ENCODE measurements at places on chromosomes 6 and 20.

DNA sequence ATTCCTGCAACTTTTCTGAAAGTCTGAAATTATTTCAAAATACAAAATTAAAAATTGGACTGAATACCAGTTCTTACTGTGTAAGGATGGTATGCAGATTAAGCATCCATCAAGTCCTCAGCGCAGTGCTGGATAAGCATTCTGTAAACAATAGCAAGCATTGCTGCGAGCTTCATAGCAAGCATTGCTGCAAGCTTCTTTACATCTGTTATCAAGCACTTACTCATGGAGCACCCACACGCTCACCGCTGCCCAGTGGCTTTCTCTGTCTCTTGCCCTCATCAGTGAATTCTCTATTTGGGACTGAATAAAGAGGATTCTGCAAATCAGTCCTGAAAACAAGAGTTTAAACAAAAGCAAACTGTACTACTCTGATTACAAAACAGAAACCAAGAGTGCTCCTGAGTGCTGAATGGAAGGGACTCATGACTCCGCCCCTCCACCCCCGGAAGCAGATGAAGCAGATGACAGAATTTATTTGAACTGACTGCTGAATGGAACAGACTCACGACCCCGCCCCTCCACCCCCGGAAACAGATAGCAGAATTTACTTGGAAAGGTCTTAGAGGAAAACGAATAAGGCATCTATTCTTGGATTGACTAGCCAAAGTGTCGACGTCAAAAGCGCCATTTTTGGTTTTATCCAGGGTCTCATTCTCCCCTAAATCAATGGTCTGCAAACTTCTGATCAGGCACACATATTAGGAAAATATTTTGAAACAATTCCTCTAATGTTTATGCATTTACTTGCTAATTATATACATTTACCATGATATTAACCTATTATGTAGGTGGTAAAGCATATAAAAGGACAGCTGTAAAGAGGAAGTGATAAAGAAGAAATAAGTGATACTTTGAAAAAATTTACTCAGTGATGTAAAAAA, 22.1 kb upstream of the EYA2 start:
- DNase-seq: peak; percentile 4

- no peak for DNase-seq
Observed at GRCh38 chr6:56238352-56238751, 9.0 kb downstream of the COL21A1 start.

GRCh38 chr6:72861935-72862432, 240.1 kb downstream of the KCNQ5 start:
- DNase-seq: peak; percentile 38

DNA sequence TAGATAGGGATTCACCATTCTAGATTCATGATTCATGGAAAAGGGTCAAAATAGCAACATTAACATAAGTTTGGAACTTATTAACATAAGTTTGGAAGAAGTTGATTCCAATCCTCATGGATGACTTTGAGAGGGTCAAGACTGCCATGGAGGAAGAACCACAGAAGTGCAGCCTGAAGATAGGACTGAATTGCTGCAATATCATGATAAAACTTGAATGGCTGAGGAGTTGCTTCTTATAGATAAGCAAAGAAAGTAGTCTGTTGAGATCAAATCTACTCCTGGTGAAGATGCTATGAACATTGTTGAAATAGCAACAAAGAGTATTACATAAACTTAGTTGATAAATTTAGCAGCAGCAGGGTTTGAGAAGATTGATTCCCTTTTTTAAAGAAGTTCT, 62.2 kb downstream of the GMDS start:
- DNase-seq: peak; percentile 78

DNA sequence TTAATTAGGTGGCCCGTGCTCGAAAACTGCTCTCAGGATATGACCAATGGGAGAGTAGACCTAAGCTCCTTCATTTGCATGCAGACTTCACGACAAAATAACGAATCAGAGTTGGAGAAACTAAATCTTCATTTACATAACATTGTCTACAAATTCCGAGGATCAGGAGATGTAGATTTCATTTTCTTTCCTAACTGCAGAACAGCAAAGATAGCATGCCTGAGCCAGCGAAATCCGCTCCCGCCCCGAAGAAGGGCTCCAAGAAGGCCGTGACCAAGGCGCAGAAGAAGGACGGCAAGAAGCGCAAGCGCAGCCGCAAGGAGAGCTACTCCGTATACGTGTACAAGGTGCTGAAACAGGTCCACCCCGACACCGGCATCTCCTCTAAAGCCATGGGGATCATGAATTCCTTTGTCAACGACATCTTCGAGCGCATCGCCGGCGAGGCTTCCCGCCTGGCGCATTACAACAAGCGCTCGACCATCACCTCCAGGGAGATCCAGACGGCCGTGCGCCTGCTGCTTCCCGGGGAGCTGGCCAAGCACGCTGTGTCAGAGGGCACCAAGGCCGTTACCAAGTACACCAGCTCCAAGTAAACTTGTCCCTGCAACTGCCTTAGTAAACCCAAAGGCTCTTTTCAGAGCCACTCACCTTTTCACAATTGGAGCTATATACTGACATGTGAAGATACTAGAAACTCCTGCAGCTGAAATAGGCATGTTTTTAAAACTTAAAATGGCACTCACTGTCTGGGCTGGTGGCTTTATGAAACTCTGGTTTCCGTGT, 96.5 kb downstream of the HFE start:
- DNase-seq: peak; percentile 96

GRCh38 chr6:155419161-155419560, 36.5 kb downstream of the NOX3 start:
- no peak for DNase-seq

Data from hematopoietic multipotent progenitor cell treated with erythropoietin and hydrocortisone succinate and interleukin-3 and kit ligand, for 6 days (in vitro differentiated cells).